ENCODE measurements at places on chromosomes 2 and 18. TPM values are rescaled to one million over a fixed set of nuclear protein-coding genes. Genes with fewer than 3 reads are reported as not detected.

The RBM45 gene
- total RNA-seq = 18.1 TPM

The MYO7B gene
- 11.3 TPM for total RNA-seq

The LOXHD1 gene
- total RNA-seq = not detected

The TRABD2A gene
- 5.3 TPM for total RNA-seq

DNA sequence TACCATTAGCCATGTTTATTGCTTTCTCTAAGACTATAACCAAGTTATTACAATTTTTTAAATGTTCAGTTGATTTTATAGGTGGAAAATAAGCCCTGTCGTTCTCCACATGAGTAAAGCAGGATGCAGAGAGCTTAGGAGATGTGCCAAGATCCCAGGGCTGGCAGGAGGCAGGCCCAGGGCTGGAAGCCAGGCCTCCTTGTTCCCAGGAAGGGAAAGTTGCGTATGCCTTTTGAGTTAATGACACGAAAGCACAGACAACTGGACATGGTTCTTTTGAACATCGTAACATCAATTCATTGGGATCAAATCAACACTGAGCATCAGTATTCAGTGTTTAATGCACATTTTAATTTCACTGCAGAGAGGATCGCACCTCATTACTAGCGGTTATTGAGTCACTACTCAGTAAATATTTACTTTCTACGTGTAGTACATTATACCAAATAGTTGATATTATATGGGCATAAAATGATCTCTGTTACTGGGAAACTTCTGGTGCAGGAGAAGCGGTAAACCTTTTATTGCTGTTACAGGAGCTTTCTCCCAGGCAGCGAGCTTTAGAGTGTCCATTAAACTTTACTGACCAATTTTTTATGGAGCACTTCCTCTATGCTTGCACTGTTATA, 60.0 kb downstream of the RNF144A start:
- DNase-seq = no peak

DNA sequence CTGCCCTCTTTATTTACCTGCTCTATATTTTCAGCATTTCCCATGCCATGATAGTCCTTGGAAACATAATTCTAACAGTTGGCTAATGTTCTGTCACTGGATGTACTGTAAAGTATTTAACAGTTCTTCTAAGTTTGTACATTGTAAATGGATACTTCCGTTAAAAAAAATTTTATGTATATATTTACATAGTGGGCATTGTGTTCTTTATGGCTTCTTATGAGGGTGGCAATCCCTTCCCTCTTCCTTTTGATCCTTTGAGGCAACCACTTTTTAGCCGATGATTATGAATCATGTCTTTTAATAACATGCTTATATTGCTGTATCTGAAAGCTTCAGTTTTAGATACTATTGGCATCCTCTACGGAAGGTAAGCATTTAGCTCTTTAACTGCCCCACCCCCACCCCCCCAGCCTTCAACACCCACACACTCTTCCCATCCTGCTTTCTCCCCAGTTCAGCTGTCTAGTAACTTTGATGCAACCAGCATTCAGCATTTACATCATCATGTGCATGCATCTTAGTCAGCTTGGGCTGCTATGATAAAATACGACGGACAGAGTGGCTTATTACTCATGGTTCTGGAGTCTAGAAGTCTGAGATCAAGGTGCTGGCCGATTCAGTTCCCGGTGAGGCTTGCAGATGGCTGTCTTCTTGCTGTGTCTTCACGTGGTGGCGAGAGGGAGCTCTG, 21.0 kb upstream of the EDAR start:
- no peak for DNase-seq

DNA sequence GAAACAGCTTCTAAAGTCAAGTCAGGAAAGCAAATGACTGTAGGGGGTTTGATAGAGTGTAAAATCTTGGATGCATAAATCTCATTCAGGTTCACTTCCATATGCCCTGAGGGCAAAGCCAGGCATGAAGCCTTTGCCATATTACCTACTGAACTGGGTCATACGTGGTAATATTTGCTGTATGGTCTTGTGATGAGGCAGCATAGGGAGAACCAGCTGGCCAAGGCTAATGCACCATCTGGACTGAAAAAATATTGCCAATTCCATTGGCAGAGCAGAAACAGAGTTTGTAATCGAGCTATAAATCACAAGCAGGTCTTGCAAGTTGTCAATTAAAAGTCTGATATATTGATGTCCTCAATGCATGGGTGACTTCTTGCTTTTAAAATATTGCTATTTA, 243.8 kb downstream of the ERBB4 start:
- DNase-seq = no peak

- no peak for DNase-seq
These were observed 2.4 kb downstream of the B3GNT7 start for GRCh38 chr2:231397928-231398294.

DNA sequence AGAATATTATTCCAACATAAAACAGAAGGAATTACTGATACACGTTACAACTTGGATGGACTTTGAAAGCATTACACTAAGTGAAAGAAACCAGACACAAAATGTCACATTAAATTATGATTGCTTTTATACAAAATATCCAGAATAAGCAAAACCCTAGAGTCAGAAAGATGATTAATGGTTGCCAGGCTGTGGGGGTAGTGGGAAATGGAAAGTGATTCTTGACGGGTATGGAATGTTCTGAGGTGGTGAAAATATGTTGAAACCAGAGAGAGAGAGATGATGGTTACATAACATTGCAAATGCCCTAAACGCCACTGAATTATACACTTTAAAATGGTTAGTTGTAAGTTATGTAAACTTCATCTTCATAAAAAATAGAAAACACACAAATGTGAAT, 1057.2 kb upstream of the TMEFF2 start:
- DNase-seq = no peak

DNA sequence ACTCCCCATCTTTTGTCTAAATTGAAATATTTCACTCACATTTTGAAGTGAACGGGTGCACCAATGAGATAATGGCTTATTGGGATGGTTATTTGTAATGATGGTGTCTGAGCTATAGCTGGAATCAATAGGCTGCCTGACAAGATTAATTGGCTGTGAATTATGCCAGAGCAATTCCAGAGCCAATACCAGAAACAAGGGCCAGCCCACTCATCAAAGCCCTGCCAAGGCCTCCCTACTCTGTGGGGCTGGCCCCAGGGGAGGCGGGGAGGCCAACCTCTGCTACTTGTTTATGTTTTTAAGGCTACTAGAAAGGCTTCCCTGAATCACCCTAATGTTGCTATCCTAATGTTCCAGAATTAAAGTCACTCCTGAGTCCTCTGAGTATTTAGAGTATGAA, 29.1 kb upstream of the NEMP2 start:
- DNase-seq = no peak

DNA sequence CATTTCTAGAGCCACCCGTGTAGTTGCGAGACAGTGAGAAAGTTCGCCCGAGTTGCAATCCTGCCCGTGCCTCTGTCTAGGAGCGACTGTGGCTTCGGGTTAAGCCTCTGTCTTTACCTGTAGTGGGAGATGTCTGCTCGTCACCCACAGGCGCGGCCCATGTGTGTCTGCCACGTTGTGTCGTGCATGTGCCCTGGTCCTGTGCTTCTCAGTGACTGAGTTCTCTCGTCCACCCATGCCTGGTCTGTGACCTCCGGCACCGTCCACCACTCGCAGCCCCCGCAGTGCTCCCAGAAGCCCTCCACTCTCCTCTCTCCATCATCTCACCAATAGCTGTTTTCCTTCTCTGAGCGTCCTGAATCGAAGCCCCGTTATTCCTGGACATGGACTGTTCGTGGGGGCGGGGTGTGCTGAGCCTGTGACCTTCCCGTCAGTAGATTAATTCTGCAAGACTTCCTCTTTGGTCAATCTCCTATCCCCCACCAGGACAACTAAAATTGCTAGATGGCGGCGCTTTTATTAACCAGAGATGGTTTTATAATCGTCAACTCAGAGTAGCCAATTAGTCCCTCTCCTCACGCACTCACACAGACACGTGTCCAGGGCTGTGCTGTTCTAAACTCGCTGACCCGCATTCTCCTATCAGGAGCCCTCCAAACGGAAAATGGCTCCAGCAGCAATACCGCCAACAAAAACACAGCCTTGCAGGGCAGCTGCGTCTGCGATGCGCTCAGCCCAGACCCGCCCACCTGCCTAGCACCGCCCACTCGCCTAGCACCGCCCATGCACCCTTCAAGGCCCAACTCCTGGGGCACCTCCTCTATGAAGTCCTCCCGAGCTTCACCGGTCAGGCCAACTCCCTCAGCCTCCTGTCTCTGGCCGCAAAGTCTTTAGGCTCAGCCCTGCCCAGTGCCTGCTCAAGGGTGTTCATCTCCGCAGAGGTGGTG, 119.4 kb downstream of the TWIST2 start:
- no peak for DNase-seq

- DNase-seq = no peak
These were observed 3.4 kb upstream of the PRKCE start for GRCh38 chr2:45647986-45648520.

- no peak for DNase-seq
These were observed 57.4 kb upstream of the LAPTM4A start for GRCh38 chr2:20108655-20109396.

GRCh38 chr2:61282104-61282590, 120.2 kb downstream of the C2orf74 start:
- no peak for DNase-seq

- no peak for DNase-seq
These were observed 76.3 kb upstream of the ZCCHC2 start for GRCh38 chr18:62446511-62446910.

Data from RPMI7951 (cell line).